HEK293T (cell line): ENCODE measurements at places on chromosomes 5 and 9.

DNA sequence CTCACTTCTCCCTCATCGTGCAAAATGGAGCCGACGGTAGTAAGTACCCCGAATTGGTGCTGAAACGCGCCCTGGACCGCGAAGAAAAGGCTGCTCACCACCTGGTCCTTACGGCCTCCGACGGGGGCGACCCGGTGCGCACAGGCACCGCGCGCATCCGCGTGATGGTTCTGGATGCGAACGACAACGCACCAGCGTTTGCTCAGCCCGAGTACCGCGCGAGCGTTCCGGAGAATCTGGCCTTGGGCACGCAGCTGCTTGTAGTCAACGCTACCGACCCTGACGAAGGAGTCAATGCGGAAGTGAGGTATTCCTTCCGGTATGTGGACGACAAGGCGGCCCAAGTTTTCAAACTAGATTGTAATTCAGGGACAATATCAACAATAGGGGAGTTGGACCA lies 979 bp downstream of the PCDHGA12 start:
- no peak for DNase-seq

- no peak for DNase-seq
Observed at GRCh38 chr5:137758715-137759306, 4.6 kb upstream of the HNRNPA0 start.

- DNase-seq = no peak
Observed at GRCh38 chr9:96160866-96161265, 141.1 kb downstream of the HSD17B3 start.

DNA sequence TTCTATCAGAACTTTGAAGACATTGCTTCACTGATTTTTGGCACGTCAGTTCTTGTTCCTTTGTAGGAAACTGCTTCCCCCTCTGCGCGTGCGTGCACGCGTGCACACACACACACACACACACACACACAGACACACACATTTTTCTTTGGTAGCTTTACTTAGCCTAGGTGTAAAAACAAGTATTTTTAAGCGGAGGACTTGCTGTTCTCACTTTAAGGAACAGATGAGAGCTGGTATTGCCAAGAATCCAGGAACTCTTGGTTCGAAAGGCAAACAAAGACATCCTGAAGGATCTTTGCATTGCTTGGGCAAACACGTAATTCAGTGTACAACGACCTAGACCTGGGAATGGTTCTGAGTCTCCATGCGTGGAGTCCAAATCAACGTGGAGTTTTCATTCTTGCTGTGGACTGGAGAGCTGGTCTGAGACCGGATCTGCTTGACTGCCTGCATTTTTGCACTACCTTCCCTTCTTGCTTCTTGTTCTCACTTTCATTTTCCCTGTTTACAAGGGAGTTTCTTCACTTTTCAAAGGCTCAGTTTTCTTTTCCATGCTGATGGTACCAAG lies 8.2 kb downstream of the TMEM268 start:
- no peak for DNase-seq

DNA sequence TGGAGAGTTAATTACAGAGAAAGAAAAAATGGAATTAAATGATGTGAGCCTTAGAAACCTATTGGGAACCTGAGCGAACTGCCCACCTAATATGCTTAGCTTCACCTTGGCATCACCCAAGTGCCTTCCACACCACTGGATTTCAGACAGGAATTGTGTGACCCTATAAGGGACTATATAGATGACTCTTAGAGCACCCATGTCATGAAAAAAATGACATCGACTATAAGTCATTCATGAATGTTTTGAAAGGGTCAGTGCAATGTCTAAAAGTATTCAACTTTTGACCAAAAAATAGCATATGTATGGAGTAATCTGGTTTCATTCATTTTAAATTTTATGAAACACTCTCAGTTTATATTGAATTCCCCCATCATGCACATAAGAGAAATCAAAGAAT lies 81.6 kb upstream of the PRRC1 start:
- DNase-seq = no peak

- DNase-seq = no peak
Observed at GRCh38 chr5:124979251-124979650, 232.8 kb upstream of the ZNF608 start.
